ENCODE measurements at places on chromosomes 3 and 15.

GRCh38 chr3:33256249-33256648 is 21.0 kb upstream of the FBXL2 start:
- no peak for DNase-seq

DNA sequence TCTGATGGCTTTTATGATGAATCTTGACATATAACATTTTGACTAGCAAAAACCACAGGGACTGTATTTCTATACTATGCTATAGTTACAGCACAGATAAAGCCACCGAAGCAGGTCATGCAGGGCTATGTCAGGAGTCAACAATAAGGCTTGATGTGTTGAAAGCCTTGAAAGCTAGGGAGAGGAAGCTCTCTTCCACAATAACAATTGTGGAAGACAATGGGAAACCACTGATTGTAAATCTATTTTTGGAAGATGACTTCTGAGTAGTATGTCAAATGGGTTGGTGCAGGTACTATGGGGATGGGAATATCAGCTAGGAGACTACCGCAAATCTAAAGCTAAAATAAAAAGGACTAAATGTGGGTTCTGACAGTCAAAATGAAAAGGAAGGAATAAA is 4.0 kb upstream of the AQR start:
- DNase-seq: no peak

DNA sequence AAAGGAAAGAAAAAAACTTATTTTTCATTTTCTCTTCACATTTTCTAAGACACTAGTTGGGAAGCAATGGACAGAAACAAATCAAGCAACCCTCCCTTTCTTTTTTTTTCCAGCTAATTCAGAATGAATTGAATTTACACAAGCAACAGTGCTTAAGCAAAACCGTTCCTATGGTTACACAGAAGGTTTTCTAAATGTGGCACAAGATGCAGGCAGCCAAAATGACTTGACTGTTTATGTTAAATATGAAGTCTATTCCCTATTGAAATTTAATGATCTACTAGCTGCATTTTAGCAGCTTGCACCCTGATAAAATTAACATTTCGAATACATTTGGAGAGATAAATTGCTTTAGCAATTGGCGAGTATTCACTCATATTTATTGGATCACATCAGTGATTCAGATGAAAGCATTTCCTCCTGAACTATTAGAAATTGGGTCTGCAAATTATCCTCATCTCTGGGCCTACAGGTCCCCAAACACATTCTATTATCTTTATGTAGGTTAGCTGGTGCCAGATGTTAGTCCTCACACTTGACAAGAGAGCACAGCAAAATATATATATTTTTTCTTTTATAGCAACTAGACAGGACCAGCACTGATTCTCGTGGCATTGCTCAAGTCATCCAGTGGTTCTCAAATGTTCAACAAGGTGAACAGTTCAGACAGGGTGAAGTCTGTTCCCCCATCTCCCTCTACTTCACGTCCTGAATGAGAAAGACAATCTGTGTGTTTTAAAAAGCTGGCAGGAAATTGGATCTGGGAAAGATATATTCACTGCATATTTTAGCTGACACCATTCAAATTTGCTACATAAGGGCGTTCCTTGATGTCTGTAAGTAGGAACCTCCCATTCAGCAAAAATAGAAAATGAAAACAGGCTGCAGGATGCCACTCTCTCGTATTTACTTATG is 463.6 kb upstream of the KCNMB2 start:
- DNase-seq: no peak

DNA sequence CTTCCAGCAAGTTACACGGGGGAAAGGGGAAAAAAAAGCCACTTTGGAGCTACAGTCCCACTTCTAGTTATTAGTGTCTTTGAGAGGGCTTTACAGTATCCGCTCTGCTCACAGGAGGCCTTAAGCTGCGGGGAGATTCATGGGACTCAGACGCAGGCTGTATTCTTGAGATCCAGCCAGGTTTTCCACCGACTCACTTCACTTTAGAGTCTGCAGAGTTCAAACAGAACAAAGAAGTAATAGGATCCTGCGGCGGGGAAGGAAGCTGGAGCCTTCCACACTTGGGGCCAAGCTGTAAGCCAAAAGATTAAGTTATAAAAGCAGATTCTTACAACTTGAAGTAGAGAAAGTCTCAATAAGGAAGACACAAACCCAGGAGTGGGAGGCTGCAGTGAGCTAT is 60.2 kb upstream of the FAM174B start:
- DNase-seq: no peak

DNA sequence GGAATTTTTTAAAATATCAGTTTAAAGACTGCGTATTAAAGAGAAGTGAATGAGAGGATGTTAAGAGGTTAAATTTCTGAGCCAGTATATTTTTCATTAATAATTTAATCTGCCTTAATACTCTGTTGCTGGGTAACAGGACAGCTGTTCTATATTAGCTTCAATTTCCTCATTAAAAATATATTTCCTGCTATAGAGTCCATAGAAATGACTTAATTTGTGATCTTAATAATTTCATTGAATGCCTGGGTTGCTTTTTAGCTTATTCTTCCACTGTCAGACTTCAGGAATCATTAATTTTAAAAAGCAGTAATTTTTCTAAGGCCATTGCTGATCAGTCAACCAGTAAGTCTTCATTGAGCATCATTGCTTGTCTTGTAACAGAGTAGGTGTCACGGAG is 129.0 kb downstream of the THSD4 start:
- no peak for DNase-seq

DNA sequence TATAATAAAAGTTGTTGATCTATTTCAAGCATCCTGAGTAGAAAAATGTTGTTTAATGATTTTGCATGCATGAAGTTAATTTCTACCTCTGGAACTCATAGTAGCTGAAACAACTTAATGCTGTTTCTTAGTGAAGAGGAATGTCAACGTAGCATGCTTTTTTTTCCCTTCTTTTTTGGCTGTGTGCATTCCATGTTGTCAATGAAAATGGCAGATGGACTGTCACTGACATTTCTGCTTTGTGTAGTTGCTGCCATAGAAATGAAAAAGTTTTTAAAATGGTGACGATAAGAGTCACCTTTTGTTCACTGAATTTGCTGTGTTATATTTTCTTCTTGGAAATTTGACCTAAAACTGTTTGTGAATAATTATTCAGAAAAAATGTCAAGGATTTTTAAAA is 116.3 kb downstream of the CHL1 start:
- DNase-seq: no peak

GRCh38 chr3:194588741-194589140 is 44.5 kb downstream of the TMEM44 start:
- no peak for DNase-seq

GRCh38 chr3:14376348-14377043 is 25.9 kb upstream of the SLC6A6 start:
- DNase-seq: no peak

DNA sequence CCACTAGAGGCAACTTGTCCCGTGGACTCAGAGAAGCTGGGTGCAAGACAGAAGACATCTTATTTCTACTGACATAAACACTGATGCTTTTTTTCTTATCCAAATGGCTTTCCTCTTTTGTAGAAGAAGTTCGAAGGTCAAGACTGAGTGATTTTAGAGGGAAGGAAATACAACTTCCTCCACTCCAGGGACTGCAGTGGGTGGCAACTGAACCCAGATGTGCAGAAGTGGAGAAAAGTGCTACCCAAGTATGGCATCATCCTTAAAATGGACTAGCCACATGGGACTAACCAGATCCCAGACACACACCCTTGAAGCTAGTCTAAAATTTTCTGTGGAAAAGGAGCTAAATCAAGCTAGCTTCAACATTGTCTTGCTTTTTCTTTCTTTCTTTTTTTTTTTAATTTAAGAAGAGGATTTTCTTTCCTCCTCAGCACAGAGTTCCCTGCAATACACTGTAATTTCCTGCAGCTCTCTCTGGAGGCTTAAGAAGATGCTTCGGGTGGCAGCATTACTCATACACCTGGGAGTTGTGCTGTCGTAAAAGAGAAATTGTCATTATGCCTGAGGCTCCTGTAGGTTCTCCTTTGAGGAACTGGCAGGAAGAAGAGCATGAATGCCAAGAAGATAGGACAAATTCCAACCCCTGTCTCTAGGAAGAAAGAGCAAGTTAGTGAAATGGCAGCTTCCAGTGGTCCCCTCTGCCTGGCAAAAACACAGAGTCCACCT is 3.8 kb upstream of the FRMD4B start:
- no peak for DNase-seq

GRCh38 chr3:143291836-143292447 is 172.4 kb downstream of the CHST2 start:
- DNase-seq: no peak

GRCh38 chr15:64373360-64373759 is 7.9 kb downstream of the PCLAF start:
- no peak for DNase-seq
